ENCODE measurements at places on chromosomes 1 and 21.

- peak; percentile 80 for DNase-seq
Observed at GRCh38 chr1:177780096-177780700, 189.7 kb downstream of the SEC16B start.

DNA sequence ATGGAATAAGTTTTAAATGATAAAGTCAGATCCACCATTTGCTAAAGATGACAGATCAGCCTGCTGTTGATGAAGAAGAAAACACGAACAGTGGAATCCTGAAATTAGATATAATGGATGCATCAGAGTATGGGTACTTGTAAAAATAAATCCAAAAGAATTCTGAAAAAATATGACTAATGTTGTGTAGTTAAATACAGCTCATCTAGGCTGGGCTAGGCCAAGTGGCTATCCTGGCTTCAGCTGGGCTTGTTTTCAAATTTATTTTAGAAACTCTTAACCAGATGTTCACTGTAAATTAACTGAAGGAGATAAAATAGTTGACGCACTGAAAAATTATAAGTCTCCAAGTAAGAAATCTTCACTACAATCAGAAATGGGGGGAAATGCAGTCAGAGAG is 7.4 kb upstream of the RGS2 start:
- DNase-seq, result no peak

DNA sequence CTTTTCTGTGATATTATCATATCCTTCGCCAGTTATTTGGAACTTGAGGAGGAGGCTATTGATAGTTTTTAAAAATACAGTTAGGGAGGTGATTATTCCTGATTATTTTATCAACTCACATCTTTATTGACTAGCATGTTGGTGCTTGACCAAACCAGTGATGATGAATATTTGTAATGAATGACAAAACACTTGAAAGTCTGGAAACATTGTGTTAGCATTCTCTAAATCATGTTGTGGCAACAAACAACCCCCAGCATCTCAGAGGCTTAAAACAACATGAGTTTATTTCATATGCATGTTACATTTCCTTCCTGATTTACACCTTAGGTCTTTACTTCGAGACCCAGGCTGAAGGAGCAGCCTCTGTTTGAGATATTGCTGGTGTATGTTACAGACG is 10.7 kb upstream of the JUN start:
- DNase-seq, result no peak

- no peak for DNase-seq
Observed at GRCh38 chr21:21406921-21407320, 408.7 kb downstream of the NCAM2 start.

GRCh38 chr1:100950781-100951180 is 54.9 kb downstream of the SLC30A7 start:
- peak; percentile 38 for DNase-seq

DNA sequence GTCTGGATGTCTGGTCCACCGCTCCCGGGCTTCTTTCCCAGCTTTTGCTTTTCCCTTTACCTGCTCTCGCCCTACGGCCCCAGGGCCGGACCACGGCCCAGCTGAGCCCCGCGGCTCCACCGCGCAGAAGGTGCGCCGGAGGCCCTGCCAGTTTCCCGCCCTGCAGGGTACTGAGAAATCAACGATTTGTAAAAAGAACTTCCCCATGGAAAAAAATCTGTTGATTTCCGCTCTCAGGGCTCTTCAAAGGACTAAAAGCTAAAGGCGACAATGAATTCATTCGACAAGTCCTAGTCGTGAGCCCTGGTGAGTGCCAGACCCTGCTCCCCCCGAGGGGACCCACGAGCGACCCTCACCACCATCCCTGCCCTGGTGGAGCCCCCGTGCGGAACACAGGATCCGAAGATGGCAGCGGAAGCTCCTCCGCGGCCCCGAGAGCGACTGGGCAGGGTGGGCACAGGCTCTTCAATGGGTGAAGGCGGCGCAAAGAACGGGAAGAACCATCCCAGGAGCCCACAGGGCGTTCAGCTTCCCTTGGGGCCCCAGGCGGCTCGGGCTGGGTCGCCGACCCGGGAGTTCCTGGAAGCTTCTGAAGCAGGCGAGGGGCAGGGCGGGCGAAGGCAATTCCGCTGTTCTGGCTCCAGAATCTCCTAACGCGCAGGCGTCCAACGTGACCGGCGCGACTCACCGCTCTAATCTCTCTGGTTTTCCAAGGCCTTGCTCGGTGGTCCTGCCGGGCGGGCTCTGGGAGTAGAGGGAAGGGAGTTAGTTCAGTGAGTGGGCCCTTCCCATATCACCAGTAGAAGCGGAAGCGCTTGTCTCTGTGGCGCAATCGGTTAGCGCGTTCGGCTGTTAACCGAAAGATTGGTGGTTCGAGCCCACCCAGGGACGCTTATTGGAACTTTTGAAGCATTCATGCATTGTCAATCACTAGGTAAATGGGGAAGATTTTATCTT is 6.6 kb upstream of the RNU1-2 start:
- peak; percentile 96 for DNase-seq

- no peak for DNase-seq
Observed at GRCh38 chr1:27778056-27778455, 5.0 kb downstream of the STX12 start.

GRCh38 chr1:221760911-221761310 is 19.0 kb upstream of the DUSP10 start:
- no peak for DNase-seq

- no peak for DNase-seq
Observed at GRCh38 chr1:94038511-94038910, 82.4 kb downstream of the ABCA4 start.

GRCh38 chr1:177864538-177865305 is 105.1 kb downstream of the SEC16B start:
- DNase-seq, result no peak

GRCh38 chr1:111733992-111734341 is 5.2 kb downstream of the INKA2 start:
- no peak for DNase-seq

DNA sequence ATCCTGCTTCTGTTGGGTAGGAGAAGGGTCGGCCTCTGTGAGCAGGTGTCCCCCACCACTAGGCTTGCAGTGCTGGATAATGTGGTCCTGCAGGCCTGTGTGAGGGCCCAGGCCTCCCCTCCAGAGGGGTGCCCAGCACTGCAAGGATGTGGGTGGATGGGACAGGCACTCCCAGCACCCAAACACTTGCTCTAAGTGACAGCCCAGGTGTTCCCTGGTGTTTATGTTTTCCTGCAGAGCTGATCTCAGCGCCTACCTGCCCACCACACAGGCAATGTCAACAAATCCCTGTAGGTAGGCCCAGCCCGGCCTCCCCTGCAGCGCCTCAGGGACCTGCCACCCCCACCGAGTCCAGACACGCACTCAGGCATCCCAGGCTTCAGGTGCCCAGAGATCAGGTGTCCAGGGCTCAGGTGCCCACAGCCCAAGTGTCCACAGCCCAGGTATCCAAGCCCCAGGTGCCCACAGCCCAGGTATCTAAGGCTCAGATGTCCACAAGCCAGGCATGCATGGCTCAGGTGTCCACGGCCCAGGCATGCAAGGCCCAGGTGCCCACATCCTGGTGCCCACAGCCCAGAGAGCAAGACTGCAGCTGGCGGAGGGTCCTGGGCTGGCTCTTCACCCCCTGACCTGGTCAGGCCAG is 59.2 kb downstream of the WNT9A start:
- DNase-seq, result no peak

All from eye (tissue), 1 donor.